ENCODE measurements at places on chromosomes 5 and 9.

- no peak for DNase-seq
These were observed 61.7 kb upstream of the TAF11L2 start for GRCh38 chr5:17436350-17436749.

DNA sequence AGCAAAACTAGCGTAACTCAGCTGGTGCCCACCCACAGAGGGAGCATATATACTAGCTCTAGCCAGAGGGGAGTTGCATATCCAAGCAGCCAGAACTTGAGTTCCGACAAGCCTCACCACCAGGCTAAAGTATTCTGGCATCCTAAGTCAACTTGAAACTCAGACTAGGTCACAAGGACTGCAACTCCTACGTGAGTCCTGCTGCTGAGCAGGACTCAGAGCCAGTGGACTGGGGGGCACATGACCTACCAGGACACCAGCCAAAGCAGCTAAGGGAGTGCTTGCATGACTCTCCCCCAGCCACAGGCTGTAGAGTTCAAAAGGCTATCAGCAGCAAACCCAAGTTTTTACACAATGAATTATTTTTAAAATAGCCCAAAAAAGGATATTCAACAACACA is 26.1 kb downstream of the SPDL1 start:
- no peak for DNase-seq

- DNase-seq: no peak
These were observed 451.8 kb downstream of the CCDC171 start for GRCh38 chr9:16004613-16005012.

GRCh38 chr5:150497274-150497988 is 10.5 kb upstream of the NDST1 start:
- no peak for DNase-seq

DNA sequence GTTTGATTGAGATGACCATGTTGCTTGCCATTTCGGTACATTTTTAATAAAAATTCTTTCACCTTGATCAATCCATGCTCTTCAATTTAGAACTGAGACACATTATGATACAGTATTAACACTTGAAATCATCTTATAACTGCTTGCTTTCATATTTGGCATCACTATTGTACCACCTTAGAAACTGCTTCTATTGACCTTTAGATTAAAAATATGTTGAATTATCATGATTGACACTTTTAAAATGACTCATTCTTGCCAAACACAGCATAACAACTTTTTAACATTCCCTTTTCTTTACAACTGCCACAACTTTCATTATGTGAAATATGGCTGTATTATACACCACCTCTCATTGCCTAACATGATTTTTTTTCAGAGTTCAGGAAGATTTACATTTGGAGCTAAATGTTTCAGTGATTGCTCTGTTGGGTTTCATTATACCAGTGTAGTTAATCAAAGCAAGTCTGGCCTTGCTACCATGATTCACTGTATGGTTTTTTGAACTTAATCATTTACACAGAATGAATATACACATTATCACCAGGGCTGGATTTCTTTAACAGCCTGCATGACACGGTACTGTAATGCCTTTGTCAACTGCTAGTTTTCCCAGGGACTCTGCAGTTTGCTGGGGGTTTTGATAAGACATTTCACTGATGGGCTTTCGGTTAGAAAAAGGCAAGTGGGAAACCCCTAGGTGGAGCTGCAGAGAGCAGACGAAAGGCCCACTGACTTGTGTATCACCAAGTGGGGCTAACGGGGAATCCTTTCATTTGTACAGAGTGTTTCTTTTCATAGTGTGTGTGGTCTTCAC is 93.6 kb upstream of the TLE4 start:
- DNase-seq: no peak
